Endodermal cell (in vitro differentiated cells): ENCODE measurements at places on chromosomes 5 and 9. TPM values are rescaled to one million over a fixed set of nuclear protein-coding genes. Genes with fewer than 3 reads are reported as not detected.
A peak's percentile ranks its signal among the peaks of the same experiment; 100 is the strongest.

DNA sequence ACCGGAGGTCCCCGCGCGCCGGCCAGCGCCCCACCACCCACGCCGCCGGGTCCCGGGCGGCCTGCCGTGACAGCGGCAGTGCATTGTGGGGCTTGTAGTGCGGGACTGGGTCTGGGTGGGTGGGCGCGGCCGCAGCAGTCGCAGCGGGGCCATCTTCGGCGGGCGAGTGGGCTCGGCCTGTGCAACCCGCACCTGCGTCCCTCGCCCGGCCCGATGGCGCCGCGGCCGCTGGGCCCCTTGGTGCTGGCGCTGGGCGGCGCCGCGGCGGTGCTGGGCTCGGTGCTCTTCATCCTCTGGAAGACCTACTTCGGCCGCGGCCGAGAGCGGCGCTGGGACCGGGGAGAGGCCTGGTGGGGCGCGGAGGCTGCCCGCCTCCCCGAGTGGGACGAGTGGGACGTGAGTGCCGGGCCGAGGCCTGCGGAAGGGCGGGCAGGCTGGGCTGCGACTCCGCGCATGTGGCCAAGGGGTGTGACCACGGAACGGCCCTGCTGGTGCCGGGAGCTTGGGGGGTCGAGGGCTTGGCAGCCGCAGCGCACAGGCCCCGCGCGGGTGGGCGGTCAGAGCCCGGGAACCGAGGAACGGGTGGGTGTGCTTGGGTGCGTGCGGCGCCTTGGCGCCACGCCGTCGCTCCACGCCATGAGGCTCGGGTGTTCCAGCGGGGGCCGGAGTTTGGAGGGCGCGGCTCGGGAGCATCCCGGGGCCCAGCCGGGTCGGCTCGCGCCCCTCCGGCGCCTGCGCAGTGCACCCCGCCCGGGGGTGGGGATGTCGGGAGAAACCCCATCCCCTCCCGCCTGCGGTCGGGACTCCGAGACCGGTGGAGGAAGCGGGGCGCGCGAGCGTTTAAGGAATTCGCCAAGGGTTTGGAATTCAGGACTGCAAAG is at the start of gene ARL10:
TSS of gene ARL10 (plus strand) at position 137 of the 881 bp plus-strand sequence. CDS start at position 214, 77 bp downstream.
- peak; percentile 79 for DNase-seq

DNA sequence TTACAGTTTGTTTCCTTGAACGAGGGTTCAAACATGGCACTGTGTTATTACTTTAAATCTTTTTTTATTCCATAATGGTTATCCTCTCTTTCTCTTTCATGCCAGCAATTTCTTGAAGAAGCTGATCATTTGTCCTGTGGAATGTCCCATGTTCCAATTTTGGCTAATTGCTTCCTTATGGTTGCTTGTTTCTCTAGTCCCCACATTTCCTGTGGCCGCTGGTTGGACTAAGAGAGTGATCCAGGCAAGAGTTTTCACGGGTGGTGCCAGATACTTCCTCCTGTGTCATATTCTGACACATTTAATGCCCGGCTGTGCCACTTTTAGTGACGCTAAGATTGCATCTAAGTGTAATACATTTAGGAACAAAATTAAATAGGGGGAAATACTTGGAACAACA is 83.8 kb upstream of the FAM169A start:
- DNase-seq = no peak

- no peak for DNase-seq
Observed at GRCh38 chr9:28976684-28977083, 1403.4 kb upstream of the C9orf72 start.

- no peak for DNase-seq
Observed at GRCh38 chr5:514101-514485, 10.2 kb downstream of the SLC9A3 start.

GRCh38 chr9:133151041-133151440 is 12.7 kb downstream of the GBGT1 start:
- DNase-seq = no peak

DNA sequence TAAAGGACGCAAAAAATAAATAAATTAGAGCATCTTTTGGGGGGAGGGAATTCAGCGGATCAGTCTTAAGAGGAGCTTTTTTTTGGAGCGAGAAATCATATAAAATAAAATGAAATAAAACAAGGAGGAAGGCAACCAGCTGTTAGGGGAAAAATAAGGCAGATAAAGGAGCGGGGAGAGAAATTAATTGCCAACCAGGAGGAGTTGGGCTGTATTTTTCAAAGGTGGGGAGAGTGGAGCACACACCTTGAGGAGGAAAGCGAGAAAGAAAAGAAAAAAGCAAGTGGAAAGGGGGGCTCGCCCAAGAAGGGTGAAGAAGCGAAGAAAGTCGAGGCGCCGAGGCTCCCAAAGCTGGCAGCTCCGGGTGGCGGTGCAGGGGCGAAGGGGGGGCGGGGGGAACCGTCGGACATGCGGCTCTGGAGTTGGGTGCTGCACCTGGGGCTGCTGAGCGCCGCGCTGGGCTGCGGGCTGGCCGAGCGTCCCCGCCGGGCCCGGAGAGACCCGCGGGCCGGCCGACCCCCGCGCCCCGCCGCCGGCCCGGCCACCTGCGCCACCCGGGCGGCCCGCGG is at the start of gene PAPPA:
TSS of gene PAPPA (plus strand) at position 27 of the 569 bp plus-strand sequence. CDS start at position 409, 382 bp downstream.
- DNase-seq = peak; percentile 64

- peak; percentile 91 for DNase-seq
Observed at GRCh38 chr5:59562756-59563389, 330.7 kb downstream of the PDE4D start.

DNA sequence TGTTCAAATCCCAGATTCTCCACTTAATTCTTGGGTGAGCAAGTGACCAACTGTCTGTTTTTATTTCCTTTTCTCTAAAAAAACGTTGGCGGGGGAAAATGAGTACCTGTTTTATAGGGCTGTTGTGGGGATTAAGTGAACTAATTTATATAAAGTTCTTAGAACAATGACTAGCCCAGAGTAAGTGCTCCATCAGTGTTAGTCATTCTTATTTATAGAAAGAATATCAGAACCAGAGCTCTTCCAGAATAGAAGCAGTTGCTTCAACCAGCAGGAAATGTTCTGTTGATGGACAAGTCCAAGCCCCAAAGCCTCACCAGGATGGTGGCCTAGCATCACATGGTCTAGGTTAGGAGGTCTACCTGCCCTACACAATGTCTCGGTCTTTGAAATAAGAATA is 379.2 kb downstream of the ACTL7B start:
- no peak for DNase-seq

The GMCL2 gene
- not detected in 2 replicates for total RNA-seq

The DAB2IP gene
- total RNA-seq = 53.1 and 71.0 TPM in 2 replicates

The PTPA gene
- 137 and 139 TPM in 2 replicates for total RNA-seq

The WHRN gene
- total RNA-seq = 6.1 and 7.0 TPM in 2 replicates
